ENCODE measurements at places on chromosomes 13 and 19. TPM values are rescaled to one million over a fixed set of nuclear protein-coding genes. Genes with fewer than 3 reads are reported as not detected.

DNA sequence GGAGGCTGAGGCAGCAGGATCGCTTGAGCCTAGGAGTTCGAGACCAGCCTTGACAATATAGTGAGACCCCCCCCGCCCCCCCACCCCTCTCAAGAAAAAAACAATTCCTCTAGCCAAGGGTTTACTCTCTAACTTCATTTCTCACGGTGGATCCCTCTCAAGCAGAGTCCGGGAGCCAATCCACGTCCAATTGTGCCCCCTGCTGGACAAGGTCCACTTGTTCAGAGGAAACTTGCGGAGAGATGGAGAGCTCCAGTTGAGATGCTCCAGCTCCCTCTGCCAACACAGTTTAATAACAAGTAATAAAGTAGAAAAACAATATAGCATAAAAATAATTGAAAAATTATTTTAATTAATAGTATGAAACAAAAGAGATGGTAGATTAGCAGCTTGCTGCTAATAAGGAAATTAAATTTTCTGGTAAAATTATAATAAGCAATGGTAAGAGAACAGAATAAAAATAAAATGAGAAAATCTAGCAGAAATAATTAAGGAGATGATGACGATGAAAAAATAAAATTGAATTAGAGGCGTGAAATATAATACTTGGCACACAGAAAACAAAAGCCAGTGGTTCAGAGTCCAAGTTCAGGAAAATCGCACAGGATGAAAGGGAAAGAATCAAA, 14.5 kb upstream of the SIGLEC14 start:
- H3K27ac ChIP-seq, result no peak overlapping the region
- H3K27me3 ChIP-seq, result peaks cover 32% of the 10 kb centered on the region
- peak; percentile 90 for DNase-seq
- peaks cover 5% of the 10 kb centered on the region for H3K4me1 ChIP-seq

DNA sequence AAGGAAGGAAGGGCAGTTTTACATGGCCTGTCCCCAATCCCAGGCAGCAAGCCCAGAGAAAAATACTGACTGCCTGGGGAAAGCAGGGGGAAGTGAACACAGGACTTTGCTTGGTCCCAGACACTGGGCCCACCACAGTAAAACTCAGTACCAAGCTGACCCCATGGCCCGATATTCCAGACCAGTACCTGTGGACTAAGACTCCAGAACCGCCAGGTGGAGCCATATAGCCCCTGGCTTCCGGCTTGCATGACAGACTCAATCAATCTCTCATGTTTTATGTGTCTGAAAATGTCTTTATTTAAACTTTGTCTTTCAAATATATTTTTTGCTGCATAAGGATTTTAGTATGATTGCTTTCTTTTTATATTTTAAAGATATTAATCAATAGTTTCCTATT, 767.9 kb upstream of the SLITRK6 start:
- H3K4me3 ChIP-seq, result no peak overlapping the region
- no peak overlapping the region for H3K27ac ChIP-seq
- H3K4me1 ChIP-seq, result no peaks in the 10 kb centered on the region
- no peak for DNase-seq

GRCh38 chr19:28023064-28023463, 1189.9 kb downstream of the UQCRFS1 start:
- no peak overlapping the region for H3K4me3 ChIP-seq
- DNase-seq, result peak; percentile 11
- H3K36me3 ChIP-seq, result no peaks in the 10 kb centered on the region
- no peak overlapping the region for H3K27ac ChIP-seq

GRCh38 chr19:47511128-47511517, 3.7 kb downstream of the NAPA start:
- H3K27me3 ChIP-seq, result no peaks in the 10 kb centered on the region
- DNase-seq, result no peak
- peaks cover 55% of the 10 kb centered on the region for H3K4me1 ChIP-seq
- H3K4me3 ChIP-seq, result no peak overlapping the region
- no peak overlapping the region for H3K27ac ChIP-seq
- H3K36me3 ChIP-seq, result peaks cover 6% of the 10 kb centered on the region

GRCh38 chr13:110664041-110664440, 41.9 kb downstream of the CARS2 start:
- H3K4me1 ChIP-seq, result no peaks in the 10 kb centered on the region
- H3K27me3 ChIP-seq, result no peaks in the 10 kb centered on the region
- H3K27ac ChIP-seq, result no peak overlapping the region
- H3K36me3 ChIP-seq, result peaks cover 77% of the 10 kb centered on the region
- peak; percentile 49 for DNase-seq

DNA sequence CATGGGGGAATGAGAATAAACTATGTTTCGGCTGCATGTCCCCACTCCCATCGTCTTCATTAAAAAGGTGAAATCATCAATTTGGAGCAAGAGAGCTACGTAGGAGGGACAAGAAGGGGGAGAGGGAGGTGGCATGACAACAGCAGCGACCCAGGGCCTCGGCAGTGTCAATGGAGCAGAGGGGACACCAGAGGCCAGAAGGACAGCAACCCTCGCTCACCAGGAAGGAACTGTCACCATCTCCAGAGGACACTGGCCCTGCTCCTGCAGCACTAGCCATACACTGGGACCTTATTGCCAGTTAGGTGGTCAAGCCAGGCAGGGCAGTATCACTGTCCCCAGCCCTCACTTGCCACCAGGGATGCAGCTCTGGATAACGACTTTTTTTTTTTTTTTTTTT, 34.2 kb downstream of the NAXD start:
- no peak overlapping the region for H3K4me3 ChIP-seq
- no peak for DNase-seq

DNA sequence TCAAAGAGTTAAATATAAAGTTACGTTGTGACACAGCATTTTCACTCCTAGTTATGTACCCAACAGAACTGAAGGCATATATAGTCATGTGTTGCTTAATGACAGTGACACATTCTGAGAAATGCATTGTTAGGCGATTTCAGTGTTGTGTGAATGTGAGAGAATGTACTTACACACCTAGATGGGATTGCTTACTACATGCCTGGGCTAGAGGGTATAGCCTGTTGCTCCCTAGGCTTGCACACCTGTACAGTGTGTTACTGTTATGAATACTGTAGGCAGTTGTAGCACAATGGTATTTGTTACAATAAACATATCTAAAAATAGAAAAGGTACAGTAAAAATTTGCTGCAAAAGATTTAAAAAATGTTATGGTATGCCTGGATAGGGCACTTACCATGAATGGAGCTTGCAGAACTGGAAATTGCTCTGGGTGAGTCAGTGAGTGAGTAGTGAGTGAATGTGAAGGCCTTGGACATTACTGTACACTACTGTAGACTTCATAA, 89.2 kb downstream of the DHRS12 start:
- no peak for DNase-seq
- no peak overlapping the region for H3K27ac ChIP-seq
- peaks cover 12% of the 10 kb centered on the region for H3K4me1 ChIP-seq

GRCh38 chr13:39322836-39323585, 280.0 kb downstream of the LHFPL6 start:
- H3K4me1 ChIP-seq, result peaks cover 67% of the 10 kb centered on the region
- no peaks in the 10 kb centered on the region for H3K27me3 ChIP-seq

DNA sequence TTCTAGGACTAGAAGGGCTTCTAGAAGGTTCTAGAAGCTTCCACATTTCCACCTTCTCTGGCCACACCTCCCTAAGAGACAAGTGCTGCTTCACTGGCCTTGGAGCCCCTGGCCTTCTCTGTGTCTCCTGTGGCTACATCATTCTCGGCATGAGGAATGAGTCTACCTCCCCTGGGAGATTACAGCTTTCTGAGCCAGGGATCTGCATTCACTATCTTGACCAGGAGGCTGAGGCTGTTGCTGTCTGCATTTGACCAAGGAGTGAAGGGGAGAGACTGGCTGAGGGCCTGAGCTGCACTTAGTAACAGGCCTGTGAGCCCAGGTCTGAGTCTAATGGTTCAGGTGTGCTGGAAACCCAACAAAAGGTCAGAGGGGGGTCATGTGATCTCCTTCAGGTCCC, 5.3 kb downstream of the CPAMD8 start:
- DNase-seq, result no peak
- H3K27ac ChIP-seq, result no peak overlapping the region
- peaks cover 27% of the 10 kb centered on the region for H3K36me3 ChIP-seq
- peaks cover 50% of the 10 kb centered on the region for H3K4me1 ChIP-seq
- no peak overlapping the region for H3K4me3 ChIP-seq

The CEACAM7 gene
- total RNA-seq, result not detected

The ZNF547 gene
- 5.5 TPM for total RNA-seq
